ENCODE measurements at places on chromosomes 13 and 19. TPM values are rescaled to one million over a fixed set of nuclear protein-coding genes. Genes with fewer than 3 reads are reported as not detected.

The ZNF610 gene
- polyA plus RNA-seq = 5.9 TPM

GRCh38 chr19:46860846-46861690 is at the start of gene ARHGAP35:
ARHGAP35 (plus strand) TSS chr19:46860997; CDS start chr19:46918676, 57,679 bp downstream.
- no peak for DNase-seq

DNA sequence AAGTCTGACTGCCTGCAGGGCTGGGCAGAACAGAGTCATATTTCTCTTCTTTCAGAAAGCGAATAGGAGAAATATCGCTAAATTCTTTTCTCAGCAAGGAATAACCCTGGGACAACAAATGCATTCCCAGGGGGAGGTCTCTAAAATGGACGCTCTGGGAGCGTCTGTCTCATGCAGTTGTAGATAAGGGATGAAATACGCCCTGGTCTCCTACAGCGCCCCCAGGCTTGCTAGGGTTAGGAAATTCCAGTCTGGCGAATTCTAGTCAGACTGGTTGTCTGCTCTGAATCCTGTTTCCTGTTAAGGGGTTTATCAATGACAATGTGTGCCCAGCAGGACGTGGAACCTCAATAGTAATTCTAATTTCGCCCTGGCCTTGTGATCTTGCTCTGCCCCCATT is 1214.1 kb downstream of the DIAPH3 start:
- no peak for DNase-seq

DNA sequence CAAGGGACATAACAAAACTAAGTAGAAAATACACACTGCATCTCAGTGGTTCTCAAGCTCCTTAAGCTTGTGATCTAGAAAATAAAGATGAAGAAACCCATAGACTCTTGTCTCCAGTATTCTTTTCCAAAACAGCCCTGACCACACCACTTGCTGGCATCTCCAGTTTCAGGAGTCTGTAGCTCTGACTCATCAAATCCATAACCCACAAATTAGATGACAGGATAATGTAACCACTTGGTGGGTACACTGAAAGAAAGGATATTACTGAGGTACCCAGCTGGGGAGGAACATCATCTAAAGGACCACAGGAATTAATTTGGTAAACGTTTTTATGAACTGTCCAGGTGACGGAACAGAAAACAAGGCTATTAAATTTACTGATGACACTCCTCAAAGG is 214.7 kb downstream of the VWA8 start:
- no peak for DNase-seq

The ZNF528 gene
- 18.6 TPM for polyA plus RNA-seq

GRCh38 chr19:55705972-55706371 is 30.9 kb downstream of the EPN1 start:
- DNase-seq = no peak

DNA sequence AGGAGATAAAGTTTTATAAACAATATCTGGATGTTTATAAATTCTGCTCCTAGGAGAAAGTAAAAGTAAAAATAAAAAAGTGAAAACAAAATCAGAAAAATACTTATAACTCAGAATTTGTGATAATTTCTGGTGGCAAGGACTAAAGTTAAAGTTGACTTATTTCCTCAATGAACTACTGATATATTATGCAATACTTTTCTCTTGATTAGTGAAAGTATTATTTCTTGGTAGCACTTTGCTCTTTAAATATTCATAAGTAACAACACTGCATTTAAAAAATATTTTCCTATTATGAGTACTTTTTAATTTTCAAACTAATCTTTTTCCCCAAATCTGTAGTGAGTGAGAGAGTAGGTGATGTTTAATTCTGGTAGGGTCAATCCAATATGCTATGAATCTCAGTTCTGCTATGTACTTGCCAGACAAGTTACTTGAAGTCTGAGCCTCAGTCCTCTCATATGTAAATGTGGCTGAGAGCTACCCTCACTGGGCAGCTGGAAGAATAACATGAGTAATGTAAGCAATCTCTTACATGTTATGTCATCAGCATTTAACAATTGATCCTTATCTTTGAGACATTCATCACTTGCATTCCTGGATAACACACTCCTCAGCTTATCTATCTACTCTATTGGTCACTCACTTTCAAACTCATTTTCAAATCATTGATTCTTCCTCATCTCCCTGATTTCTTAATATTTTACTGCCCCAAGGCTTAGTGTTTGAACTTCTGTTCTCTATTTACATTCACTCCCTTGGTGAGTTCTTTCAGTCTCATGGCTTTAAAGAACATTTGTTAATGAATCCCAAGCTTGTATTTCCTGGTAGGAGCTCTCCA is 239.0 kb downstream of the RGCC start:
- DNase-seq = no peak

- DNase-seq = peak; percentile 70
These were observed 284.6 kb downstream of the DNAJC15 start for GRCh38 chr13:43307921-43308433.

The GSX1 gene
- not detected for polyA plus RNA-seq

- DNase-seq = no peak
These were observed 574.8 kb downstream of the IRS2 start for GRCh38 chr13:109211616-109212015.

- DNase-seq = no peak
These were observed 43.5 kb downstream of the GGACT start for GRCh38 chr13:100544866-100545683.

DNA sequence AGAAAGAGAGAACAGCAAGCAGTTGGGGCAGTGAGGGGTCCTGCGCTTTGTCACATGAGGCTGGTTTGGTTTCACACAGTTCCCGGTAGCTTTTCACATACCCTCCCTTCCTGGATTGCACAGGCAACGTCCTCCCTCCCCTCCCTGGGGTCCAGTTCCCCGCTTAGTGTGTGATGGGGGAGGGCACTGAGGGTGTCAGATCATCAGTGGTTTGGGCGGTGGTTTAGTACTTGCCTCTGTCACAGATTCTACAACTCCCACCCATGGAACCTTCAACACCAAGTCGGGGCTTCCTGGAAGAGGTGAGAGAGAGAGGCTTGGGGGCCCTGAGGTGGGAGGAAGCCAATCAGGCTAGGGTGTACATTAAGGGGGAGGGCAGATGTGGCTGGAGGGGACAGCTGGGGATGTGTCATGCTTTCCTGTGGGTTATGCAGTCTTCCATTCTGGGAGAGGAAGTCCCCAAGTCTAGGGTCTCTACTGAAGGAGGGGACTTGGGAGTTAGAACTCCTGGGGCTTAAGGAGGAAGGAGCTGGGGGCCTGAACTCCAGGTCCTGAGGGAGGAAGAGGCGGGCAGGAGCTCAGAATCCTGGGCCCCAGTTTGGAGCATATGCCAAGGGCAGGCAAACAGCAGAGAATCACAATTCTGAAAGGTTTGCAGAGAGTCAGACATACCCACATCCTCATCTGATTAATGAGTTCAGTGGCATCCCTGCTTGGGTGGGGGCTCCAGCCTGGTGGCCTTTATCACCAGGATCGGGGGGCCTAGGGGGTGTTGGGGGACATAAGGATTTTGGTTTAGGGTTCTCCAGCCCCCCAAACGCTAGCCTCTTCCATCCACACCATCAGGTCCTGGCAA is at the start of gene NKG7:
Gene NKG7, minus strand, starts transcription at position 6 of the 856 bp plus-strand sequence. CDS start 119 bp downstream, outside the sequence.
- DNase-seq = no peak

The AP3D1 gene
- 61.7 TPM for polyA plus RNA-seq

The SPACA4 gene
- polyA plus RNA-seq = not detected

- no peak for DNase-seq
These were observed 636 bp upstream of the ZNF579 start for GRCh38 chr19:55581145-55581822.

DNA sequence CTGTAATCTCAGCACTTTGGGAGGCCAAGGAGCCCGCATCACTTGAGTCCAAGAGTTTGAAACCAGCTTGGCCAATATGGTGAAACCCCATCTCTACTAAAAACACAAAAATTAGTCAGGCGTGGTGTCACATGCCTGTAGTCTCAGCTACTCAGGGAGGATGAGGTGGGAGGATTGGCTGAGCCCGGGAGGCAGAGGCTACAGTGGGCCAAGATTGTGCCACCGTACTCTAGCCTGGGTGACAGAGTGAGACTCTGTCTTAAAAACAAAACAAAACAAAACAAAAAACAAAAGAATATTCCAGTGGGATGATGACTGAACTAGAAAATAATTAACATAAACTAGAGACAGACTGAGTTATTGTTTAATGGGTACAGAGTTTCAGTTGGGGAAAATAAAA is 81.7 kb upstream of the ABCC4 start:
- DNase-seq = no peak

DNA sequence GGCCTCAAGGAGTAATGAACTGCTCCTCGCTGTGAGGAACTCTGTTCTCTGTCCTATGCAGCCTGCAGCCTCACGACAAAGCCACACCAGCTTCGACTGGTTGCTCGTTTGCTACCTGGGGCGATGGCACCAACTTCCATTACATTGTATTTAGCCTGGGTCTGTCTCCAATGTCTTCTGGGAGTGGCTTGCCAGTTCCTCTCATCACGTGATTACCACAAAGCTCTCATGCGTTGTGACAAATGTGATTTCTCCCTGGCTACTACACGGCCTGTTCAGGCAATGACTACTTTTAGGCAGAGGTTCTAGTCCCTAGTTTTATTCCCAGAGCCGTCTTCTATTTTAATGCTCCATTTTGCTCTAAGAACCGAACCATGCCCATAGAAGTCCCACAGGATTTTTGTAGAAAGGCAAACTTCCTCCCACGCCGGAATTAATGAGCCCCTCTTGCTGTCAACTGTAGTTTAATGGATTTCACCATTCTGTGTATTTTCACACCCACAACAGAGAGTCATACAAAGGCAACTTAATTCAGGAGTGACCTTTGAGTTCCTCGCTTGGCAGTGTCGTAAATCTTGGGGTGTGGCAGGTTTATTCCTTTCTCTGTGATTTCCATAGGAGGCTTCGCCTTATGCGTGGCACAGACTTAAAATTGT is 351.9 kb downstream of the EFNB2 start:
- no peak for DNase-seq

Data from muscle of arm (tissue), 14 donors.